BE2C (cell line): ENCODE measurements at places on chromosomes 11 and 22.

DNA sequence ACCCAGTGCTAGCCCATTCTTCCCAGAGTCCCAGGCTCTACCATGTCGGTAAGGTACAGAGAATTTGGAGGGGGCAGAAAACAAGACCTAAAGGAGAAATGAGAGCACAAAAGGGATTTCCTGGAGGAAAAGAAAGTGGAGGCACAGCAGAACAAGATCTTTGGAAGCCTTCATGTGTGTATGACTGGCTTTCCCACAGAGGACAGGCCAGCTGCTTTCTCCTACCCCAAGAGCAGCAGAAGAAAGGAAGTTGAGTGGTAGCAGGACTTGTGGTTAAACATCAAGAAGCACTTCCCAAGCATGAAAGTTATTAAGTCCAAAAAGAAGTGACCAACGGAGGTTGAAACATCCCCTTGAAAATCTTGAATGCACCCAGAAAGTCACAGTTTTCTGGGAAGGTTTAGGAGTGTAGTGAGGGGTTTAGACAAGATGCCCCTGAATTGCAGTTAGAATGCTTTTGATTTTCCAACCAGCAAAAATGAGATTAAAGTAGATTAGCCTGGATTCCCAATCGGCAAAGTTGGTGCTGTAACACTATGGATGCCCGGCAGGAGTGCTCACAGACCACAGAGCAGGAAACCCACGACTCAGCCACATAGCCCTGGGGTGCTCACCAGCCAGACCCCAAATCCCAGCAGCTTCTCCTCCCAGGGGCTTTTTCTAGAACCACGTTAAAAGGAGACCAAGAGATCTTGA lies 608 bp downstream of the TMPRSS13 start:
- no peak for DNase-seq

GRCh38 chr11:76653674-76654284 lies 16.8 kb downstream of the LRRC32 start:
- no peak for DNase-seq

DNA sequence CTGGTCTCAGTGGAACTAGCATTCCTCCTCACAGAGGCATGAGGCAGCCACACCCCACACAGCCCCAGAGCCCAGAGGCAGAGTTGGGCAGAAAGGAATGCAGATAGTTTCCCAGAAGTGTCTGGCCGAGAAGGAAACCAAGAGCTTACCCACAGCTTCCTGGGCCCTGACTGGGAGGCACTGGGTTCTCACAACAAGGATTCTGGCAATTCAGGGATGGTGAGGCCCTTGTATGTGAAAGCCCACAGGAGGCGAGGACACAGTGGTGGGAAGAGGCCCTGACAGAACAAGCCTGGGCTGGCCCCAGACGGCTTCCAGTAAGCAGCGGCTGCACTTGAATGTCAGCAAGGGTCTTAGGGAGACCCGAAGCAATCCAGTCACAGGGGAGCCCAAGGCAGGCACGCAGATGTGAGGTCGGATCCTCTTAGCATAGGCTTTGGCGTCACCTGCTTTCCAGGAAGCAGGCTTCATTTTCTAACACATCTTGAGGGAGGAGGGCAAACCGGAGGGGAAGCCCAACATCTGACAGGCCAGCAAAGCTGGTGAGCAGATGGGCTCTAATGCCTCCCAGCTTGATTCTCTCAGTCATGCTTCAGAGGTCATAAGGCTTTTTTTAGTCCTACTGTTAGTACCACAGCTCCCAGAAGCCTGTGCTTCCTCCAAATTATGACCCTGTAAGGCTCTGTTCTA lies 78.3 kb upstream of the AKIP1 start:
- DNase-seq: peak; percentile 41

DNA sequence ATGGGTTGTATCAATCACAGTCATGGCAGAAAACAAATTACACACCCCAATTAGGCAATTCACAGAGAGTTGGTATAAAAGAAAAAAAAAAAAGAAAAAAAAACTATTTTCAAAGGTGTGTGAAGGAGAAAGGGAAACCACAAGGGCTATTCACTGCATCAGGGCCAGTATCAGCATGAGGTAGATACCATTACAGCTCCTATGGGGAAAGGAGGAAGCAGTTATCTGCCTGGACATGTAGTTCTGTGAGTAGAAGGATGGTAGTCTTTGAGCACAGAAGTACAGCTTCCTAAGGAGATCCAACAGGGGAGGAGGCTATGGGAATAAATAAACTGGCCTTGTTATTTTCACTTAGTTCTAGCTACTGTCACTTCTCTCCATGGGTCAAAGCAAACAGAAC lies 746.1 kb downstream of the LUZP2 start:
- no peak for DNase-seq

DNA sequence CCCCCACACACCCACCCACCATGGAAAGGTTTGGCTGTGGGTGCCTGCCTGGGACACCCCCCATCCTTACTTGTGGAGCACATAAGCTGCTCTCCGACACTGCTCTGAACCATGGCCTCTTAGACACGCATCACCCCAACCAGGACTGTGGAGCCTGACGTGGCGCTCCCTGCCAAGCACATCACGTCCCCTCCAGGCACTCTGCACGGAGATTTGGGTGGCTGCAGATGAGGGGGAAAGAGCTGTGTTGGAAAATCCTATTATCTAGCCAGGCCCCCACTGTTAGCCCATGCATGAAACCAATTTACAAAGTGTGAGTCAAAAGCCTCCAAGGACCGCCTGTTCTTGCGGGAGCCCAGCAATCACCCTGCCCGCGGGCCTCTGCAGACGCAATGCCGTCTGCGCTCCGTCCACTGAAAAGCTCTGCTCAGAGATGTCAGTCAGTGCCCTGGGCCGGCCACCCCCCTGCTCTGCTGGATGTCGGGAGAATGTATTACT lies 163.4 kb upstream of the NECTIN1 start:
- DNase-seq: peak; percentile 90

- DNase-seq: no peak
Measured at GRCh38 chr11:63847363-63847762, 8.5 kb downstream of the MARK2 start.

DNA sequence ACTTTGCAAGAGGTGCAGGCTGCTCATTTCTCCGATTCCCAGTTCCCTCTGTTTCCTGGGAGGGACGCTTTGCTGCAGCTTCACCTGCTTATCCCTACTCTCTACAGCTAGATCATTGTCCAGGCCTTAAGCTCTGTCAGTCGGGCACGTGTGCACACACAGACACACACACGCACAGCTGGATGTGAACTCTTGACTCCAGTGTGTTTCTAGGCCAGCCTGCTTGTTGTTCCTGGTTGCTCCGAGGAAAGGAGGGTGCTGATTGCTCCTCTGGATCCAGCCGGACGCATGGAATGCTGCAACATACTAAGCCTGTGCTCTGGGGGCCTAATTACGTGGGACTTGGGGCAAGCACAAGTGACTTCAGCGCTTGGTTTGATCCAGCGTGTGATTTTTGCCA lies 19.7 kb downstream of the ZNRF3 start:
- no peak for DNase-seq

GRCh38 chr22:31501738-31502137 lies 5.4 kb downstream of the SFI1 start:
- no peak for DNase-seq

GRCh38 chr11:14029440-14029839 lies 66.9 kb downstream of the SPON1 start:
- DNase-seq: no peak

- peak; percentile 70 for DNase-seq
Measured at GRCh38 chr22:28907311-28908008, 24.1 kb downstream of the ZNRF3 start.

DNA sequence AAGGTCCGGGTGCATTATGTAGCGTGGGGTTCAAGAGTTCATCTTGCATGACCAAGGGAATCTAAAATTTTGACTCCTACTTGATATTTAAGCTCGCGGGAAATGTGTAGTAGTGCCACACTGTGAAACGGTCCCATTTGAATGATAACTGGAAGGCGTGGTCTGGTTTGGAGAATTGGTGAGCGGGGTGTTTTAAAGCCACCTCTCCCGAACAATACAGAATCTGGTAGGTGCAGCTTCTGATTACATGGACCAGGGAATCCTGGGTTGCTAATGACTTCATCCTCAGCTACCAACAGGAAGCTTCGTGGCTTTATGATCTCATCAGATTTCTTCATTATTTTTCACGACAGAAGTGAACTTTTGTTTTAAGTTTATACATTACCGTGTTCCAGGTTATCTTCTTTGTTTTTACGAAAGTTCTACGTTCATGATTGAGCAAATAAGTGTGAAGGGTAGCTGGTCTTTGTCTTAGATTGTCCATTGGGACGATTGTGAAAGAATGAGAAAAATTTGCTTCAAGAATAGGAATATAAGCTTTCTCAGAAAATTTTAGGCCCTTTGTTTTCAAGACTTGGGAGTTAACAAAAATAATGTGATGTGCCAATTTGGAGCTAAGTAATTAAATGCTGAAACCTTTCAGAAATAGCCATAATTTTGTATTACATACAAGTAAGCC lies 1.7 kb downstream of the QSER1 start:
- peak; percentile 13 for DNase-seq

DNA sequence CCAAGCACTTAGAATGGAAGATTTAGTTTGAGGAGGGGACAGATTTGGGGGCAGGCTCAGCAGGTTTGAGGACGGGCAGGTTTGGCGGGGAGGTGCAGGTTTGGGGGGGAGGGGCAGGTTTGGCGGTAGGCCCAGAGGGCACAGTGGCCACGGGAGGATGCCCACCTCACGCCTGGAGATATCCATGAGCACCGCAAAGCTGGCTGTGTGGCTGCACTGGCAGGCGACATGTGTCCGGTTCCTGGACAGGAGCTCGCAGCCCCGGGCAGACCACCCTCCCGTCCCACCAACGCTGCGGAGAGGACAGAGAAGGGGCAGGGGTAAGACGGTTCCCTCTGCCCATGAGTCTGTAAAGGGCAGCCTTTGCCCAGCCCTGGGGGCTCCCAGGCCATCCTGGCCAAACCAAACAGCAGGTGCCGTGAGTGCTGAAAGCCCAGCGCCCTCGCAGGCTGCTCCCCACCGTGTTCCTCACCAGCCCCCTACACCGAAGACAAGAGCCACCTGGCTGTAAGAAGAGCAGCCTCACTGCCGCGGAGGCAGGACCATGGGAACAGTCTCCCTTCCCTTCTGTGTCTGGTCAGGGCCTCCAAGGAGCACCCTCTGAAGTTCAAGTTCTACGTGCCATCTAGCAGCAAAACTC lies 43.0 kb downstream of the TRMU start:
- DNase-seq: no peak

GRCh38 chr11:1502954-1503707 lies 16.6 kb upstream of the MOB2 start:
- no peak for DNase-seq
